ENCODE measurements at places on chromosomes 6 and 20.

DNA sequence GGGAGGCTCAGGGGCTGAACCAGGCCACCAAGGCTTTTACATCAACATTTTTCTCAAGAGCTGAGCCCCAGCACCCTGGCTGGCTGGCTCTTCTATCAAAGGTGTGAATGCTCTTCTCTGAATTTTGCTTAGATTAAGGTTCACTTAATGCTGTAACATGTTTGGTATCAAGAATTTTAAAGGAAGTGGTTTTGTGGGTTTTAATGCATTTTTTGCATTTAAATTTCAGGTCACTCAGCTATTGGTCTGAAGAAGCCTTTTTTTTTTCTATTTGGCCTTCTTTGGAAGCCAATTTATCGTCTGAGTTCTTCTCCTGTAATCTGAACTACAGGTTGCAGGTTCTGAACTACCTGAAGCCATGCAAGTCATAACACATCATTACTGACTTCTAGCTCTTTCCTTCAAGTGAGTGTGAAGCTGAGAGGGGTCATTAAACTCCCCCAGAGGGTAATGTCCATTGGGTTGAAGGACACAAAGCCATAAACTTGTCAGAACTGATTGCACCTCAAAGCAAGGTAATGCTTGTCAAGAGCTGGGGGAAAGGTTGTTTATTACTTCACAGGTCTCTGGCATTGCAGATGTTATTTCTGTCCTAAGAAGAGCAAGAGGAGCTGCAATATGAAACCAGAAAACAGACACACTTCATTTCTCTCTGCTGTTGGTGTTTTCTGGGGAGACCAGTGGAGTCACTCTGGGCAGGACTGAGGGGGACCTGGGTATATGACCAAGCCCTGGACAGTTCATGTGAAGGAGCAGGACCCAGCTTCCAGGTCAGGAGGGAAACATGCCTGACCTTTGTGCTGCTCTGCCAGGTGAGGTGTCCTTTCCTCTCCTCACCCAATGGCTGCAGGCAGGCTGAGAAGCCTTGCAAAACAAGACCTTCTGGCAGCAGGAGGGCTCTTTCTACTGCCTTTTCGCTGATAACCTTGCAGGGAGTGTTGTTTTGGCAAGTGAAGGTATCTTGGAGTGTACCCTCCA is 26.1 kb upstream of the NEDD9 start:
- DNase-seq = peak; percentile 90
- peaks cover 34% of the 10 kb centered on the region for H3K4me1 ChIP-seq
- H3K27me3 ChIP-seq = no peaks in the 10 kb centered on the region
- H3K27ac ChIP-seq = peak overlapping the region; percentile 94

DNA sequence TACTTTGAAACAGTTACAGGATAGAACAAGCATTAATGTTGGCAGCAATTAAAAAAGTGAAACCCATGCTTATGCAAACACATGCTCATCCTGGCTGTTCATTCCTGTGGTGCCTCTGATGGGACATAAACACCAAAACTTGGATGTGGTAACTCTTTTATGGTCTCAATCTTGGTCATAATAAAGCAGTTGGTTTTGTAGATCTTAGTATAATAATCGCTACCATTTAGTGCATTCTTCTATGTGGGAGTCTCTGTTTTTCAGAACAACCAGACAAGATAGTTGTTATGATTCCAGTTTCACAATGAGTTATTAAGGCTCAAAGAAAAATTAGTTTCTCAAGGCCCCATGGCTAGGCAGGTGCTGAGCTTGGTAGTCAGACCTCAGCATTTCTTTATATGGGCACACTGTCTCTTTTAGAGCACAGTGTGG is 184.0 kb downstream of the UTRN start:
- H3K4me3 ChIP-seq = no peak overlapping the region
- peaks cover 16% of the 10 kb centered on the region for H3K36me3 ChIP-seq
- H3K27me3 ChIP-seq = no peaks in the 10 kb centered on the region
- no peak overlapping the region for H3K27ac ChIP-seq
- DNase-seq = no peak

DNA sequence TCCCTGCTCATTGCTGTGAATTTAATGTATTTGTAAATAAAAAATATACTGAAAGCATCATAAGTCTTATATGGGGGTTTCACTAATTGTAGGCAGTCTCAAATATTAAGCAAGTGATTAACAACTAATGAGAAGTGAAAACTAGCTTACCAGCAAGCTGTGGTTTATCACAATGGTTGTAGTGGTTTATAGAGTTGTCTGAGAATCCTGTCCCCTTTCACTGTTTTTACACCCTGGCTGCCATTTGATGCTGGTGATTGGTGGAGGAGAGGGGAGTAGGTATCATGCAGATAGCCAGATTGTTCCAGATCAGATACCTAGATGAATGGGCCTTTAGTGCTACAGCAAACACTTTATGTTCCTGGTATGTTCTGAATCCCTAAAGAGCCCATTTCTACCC is 6.0 kb downstream of the MKKS start:
- no peak overlapping the region for H3K4me3 ChIP-seq
- H3K27ac ChIP-seq = no peak overlapping the region
- DNase-seq = no peak
- H3K36me3 ChIP-seq = peaks cover 3% of the 10 kb centered on the region
- H3K27me3 ChIP-seq = no peaks in the 10 kb centered on the region
- peaks cover 5% of the 10 kb centered on the region for H3K4me1 ChIP-seq

GRCh38 chr6:26254724-26255123 is 110.3 kb upstream of the BTN3A2 start:
- no peaks in the 10 kb centered on the region for H3K27me3 ChIP-seq
- peak; percentile 71 for DNase-seq
- peak overlapping the region; percentile 82 for H3K27ac ChIP-seq
- peaks cover 28% of the 10 kb centered on the region for H3K4me1 ChIP-seq
- no peak overlapping the region for H3K4me3 ChIP-seq

- H3K4me3 ChIP-seq = no peak overlapping the region
- no peaks in the 10 kb centered on the region for H3K4me1 ChIP-seq
- H3K36me3 ChIP-seq = no peaks in the 10 kb centered on the region
- no peak overlapping the region for H3K27ac ChIP-seq
Measured at GRCh38 chr6:127466416-127466815, 7.2 kb upstream of the KIAA0408 start.

- H3K36me3 ChIP-seq = no peaks in the 10 kb centered on the region
- no peak for DNase-seq
- peak overlapping the region; percentile 64 for H3K27ac ChIP-seq
- peak overlapping the region; percentile 41 for H3K4me3 ChIP-seq
- H3K4me1 ChIP-seq = no peaks in the 10 kb centered on the region
Measured at GRCh38 chr6:163412801-163413344, 1.6 kb upstream of the QKI start.

DNA sequence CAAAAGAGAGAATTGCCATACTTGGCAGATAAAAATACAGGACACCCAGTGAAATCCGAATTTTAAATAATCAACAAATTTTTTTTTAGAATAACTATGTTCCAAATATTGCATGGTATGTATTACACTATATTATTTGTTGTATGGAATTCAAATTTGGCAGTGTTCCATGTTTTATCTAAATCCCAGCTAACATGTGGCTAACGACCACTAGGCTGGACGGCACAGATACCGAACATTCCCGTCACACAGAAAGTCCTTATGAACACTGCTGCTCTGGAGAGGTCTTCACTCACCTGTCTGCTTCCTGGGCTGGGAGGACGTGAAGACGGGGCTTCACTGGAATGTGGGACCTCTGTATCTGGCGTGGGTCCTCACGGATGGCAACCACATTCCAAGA is 32.8 kb downstream of the SNX5 start:
- H3K4me1 ChIP-seq = peaks cover 42% of the 10 kb centered on the region
- no peak for DNase-seq
- H3K27ac ChIP-seq = no peak overlapping the region
- no peaks in the 10 kb centered on the region for H3K27me3 ChIP-seq

DNA sequence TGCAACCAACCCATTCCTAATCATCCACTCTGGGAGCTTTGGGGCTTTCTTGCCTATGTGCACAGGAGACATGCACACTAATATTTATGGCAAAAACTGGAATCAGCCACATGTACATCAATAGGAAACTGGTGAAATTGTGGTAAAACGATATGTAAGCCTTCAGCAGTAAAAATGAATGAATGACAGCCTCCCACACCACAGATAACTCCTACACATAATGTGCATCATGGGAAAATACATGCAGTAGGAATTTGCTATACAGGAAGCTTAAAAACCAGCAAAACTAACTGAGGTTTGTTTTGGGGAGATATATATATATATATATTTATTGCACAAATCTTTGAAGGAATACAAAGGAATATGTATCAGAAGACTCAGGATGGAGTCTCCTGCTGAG is 47.6 kb downstream of the HLA-G start:
- no peaks in the 10 kb centered on the region for H3K4me1 ChIP-seq
- no peak overlapping the region for H3K27ac ChIP-seq
- H3K36me3 ChIP-seq = no peaks in the 10 kb centered on the region
- DNase-seq = no peak

GRCh38 chr20:24289737-24290481 is 179.5 kb upstream of the SYNDIG1 start:
- H3K27ac ChIP-seq = no peak overlapping the region
- no peaks in the 10 kb centered on the region for H3K27me3 ChIP-seq
- no peak for DNase-seq
- no peaks in the 10 kb centered on the region for H3K4me1 ChIP-seq
- H3K36me3 ChIP-seq = no peaks in the 10 kb centered on the region

- H3K4me3 ChIP-seq = no peak overlapping the region
- H3K4me1 ChIP-seq = no peaks in the 10 kb centered on the region
- no peak overlapping the region for H3K27ac ChIP-seq
- no peaks in the 10 kb centered on the region for H3K36me3 ChIP-seq
Measured at GRCh38 chr20:15630360-15630759, 942.9 kb downstream of the KIF16B start.

DNA sequence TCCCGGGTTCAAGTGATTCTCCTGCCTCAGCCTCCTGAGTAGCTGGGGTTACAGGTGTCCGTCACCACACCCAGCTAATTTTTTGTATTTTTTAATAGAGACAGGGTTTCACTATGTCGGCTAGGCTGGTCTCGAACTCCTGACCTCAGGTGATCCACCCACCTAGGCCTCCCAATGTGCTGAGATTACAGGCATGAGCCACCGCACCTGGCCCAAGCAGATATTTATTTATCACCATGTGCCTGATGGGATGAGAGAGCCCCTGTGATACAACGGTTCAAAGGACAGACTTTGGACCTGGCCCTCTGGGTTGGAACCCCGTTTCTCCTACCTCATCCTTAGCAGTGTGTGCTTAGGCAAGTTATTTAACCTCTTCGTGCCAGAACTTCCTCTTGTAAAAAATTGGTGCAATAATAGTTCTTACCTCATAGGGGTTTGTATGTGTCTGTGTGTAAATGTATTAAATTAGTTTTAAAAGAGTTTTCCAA is 19.2 kb upstream of the STK38 start:
- H3K4me3 ChIP-seq = no peak overlapping the region
- peaks cover 14% of the 10 kb centered on the region for H3K4me1 ChIP-seq
- H3K27ac ChIP-seq = peak overlapping the region; percentile 50
- no peaks in the 10 kb centered on the region for H3K36me3 ChIP-seq
- peak; percentile 91 for DNase-seq

DNA sequence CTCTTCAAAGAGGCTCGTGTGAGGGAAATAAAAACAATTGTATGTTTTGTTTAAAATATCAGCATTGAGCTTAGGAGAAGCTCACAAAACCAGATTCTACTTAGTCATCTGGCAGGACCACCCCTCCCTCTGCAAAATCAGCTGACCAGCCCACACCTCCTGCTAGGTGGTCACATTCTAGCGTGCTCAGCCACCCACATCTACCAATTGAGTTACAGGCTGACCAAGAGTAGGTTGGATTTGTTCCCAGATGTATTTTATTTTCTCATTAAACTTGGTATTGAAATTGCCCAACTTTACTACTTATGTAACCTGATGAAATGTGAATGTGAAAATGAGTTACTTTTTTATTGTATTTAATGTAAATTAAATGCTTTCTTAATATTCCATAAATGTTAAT is 56.2 kb downstream of the SLC22A2 start:
- H3K27ac ChIP-seq = no peak overlapping the region
- no peak for DNase-seq
- H3K36me3 ChIP-seq = no peaks in the 10 kb centered on the region
- H3K4me1 ChIP-seq = peaks cover 7% of the 10 kb centered on the region
- no peak overlapping the region for H3K4me3 ChIP-seq

- no peak overlapping the region for H3K4me3 ChIP-seq
- peaks cover 27% of the 10 kb centered on the region for H3K4me1 ChIP-seq
- H3K27me3 ChIP-seq = peaks cover 33% of the 10 kb centered on the region
Measured at GRCh38 chr20:59400708-59401107, 100.3 kb downstream of the EDN3 start.

GRCh38 chr6:13709689-13710551 is 1.7 kb downstream of the RANBP9 start:
- peaks cover 7% of the 10 kb centered on the region for H3K4me1 ChIP-seq
- DNase-seq = peak; percentile 51
- H3K27me3 ChIP-seq = no peaks in the 10 kb centered on the region
- H3K36me3 ChIP-seq = no peaks in the 10 kb centered on the region
- H3K4me3 ChIP-seq = peak overlapping the region; percentile 81

- H3K27me3 ChIP-seq = no peaks in the 10 kb centered on the region
- H3K4me1 ChIP-seq = peaks cover 34% of the 10 kb centered on the region
- H3K36me3 ChIP-seq = peaks cover 24% of the 10 kb centered on the region
- DNase-seq = no peak
- H3K4me3 ChIP-seq = no peak overlapping the region
- no peak overlapping the region for H3K27ac ChIP-seq
Measured at GRCh38 chr6:4902363-4902762, 101.5 kb downstream of the RPP40 start.

DNA sequence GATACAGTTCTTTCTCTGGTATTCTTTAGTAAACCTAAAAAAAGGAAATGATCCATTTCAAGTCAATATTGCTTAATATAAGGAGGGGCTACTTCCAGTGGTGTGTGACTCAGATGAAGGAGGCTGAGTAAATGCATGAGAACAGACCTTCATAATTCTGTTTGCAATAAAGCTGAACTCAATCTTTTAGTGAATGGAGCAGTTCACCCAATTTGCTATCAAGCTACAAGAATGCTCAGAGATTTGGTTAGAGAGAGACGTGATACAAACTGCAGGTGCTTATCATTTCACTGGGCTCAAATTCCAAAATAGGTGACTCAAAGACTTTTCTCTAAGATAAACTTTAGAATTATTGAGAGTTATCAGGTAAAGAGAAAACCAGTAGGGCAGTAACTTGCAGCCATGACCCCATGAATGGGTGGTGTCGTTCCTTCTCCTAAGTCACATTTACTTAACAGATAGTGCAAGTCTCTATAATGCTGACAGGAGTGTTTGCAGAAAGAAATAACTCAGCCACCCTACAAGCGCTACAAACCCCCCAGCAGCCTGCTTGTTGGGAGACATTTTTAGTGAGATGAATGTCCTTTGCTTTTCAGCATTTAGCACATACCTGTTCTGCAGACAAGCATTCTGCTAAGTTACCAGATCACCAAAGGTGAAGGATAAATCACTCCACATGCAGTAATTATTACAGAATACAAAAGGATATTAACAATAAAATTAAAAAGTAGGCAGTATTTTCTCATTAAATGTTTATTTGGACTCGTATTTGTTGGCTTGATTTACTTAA is 16.4 kb upstream of the BLOC1S5 start:
- H3K27me3 ChIP-seq = no peaks in the 10 kb centered on the region
- peaks cover 4% of the 10 kb centered on the region for H3K4me1 ChIP-seq
- DNase-seq = peak; percentile 77
- H3K4me3 ChIP-seq = no peak overlapping the region

- H3K4me3 ChIP-seq = no peak overlapping the region
- H3K27ac ChIP-seq = no peak overlapping the region
- H3K27me3 ChIP-seq = no peaks in the 10 kb centered on the region
- no peaks in the 10 kb centered on the region for H3K36me3 ChIP-seq
Measured at GRCh38 chr6:12403201-12403826, 113.2 kb downstream of the EDN1 start.
